ENCODE measurements at places on chromosomes 1 and 21. TPM values are rescaled to one million over a fixed set of nuclear protein-coding genes. Genes with fewer than 3 reads are reported as not detected.

GJA5 gene
- total RNA-seq = 0.11 TPM

DNA sequence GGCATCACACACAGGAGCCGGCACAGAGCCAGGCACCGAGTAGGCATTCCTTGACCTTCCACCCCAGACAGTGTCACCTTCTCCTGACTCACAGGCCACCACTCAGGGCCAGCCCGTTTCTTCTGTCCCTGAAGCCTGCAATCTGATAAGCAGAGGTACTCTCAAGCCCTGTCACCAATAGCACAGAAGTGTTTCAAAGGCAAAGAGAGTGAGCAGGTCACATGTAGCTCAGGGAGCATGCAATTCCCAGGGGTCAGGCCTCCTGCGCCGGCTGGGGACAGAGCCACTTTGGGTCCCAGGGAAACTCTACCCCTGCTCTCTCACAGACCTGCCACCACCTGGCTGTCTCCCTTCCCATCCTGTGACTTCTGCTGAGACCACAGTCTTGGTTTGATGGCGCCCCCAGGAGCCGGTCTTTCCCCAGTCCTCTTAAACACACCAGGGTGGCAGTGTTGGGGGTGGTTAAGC, 13.2 kb downstream of the CAPN9 start:
- H3K27ac ChIP-seq = no peak overlapping the region
- DNase-seq = no peak
- H3K4me3 ChIP-seq = no peak overlapping the region
- H3K4me1 ChIP-seq = no peaks in the 10 kb centered on the region

CNKSR1 gene
- total RNA-seq = 7.8 TPM

GRCh38 chr1:206001476-206001888, 1.7 kb downstream of the RAB7B start:
- no peak for DNase-seq
- H3K4me3 ChIP-seq = no peak overlapping the region
- peaks cover 4% of the 10 kb centered on the region for H3K4me1 ChIP-seq

DNA sequence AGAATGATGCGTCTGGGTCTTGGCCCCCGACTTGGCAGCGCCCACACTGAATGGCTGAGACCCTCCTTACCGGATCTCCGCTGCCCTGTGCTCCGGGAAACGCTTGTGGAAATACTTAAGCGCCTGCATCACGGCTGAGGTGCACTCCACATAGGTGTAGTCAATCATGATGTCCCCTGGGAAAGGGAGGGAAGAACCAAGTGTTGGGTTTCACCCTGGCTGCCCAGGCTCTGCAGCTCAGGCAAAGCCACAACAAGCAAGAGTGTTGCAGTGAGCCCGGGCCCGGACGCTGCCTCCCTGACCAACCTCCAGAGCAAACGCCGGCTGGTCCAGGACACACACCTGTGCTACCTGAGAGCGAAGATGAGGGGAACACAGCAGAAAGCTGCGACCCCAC, 21.5 kb upstream of the SPATC1L start:
- H3K4me3 ChIP-seq = no peak overlapping the region
- H3K4me1 ChIP-seq = no peaks in the 10 kb centered on the region
- no peak for DNase-seq
- no peaks in the 10 kb centered on the region for H3K36me3 ChIP-seq
- no peak overlapping the region for H3K27ac ChIP-seq
- no peaks in the 10 kb centered on the region for H3K27me3 ChIP-seq
